ENCODE measurements at places on chromosomes 13 and 19. TPM values are rescaled to one million over a fixed set of nuclear protein-coding genes. Genes with fewer than 3 reads are reported as not detected.

DNA sequence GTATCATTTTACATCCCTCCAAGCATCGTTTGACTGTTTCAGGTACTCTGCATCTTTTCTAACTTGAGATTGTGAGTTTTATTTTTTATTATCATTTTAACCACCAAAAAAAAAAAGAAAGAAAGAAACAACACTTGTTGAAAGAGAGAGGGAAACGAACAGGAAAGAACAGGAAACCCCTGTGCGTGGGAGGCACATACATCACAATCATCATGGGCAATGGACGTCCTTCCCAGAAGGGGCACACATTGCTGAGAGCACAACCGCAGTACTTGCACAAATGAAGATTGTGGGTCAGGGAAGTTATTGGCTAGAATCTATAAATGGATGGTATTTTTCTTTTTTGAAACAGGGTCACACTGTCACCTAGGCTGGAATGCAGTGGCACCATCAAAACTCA is 1.7 kb downstream of the CLC start:
- DNase-seq: no peak

GRCh38 chr19:19670070-19670551 is 1.5 kb downstream of the ZNF101 start:
- DNase-seq: no peak

DNA sequence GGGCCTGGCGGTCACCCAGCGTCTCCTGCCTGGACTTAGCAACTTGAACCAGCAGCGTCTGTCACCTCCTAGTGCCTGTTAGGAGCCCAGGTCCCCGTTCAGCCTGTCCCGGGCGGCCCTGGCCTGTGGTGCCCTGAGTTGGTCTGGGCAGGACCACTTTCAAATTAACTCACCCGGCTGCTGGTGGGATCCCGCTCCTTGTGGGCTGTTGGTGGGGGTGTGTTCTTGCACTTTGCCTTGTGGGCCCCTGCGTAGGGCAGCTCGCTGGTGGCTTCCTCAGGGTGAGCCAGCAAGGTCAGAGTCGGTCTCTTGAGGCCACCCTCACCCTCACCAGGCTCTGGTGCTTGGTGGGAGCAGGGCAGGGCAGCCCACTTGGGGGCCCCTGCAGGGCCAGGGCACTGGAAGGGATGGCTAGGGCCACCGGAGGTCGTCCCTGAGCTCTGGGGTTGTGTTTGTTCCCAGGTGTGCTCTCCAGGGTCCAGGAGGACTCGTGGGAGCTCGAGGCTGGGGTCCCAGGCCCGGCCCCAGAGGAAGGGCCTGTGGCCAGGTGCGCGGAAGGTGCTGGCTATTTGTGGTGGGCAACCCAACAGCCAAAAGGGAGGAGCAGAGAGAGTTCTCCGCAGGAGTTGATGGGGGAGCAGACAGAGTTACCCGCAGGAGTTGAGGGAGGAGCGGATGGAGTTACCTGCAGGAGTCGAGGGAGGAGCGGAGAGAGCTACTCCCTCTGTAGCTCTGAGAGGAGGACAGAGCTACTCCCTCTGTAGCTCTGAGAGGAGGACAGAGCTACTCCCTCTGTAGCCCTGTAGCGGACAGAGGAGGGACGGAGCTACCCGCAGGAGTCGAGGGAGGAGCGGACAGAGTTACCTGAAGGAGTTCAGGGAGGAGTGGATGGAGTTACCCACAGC is 16.9 kb downstream of the TFDP1 start:
- DNase-seq: no peak

The KIR2DL1 gene
- not detected for total RNA-seq

GRCh38 chr19:52197964-52198363 is 8.1 kb downstream of the PPP2R1A start:
- DNase-seq: no peak

The CYP4F2 gene
- total RNA-seq: not detected

- DNase-seq: no peak
Measured at GRCh38 chr13:78067290-78067689, 148.7 kb upstream of the EDNRB start.

DNA sequence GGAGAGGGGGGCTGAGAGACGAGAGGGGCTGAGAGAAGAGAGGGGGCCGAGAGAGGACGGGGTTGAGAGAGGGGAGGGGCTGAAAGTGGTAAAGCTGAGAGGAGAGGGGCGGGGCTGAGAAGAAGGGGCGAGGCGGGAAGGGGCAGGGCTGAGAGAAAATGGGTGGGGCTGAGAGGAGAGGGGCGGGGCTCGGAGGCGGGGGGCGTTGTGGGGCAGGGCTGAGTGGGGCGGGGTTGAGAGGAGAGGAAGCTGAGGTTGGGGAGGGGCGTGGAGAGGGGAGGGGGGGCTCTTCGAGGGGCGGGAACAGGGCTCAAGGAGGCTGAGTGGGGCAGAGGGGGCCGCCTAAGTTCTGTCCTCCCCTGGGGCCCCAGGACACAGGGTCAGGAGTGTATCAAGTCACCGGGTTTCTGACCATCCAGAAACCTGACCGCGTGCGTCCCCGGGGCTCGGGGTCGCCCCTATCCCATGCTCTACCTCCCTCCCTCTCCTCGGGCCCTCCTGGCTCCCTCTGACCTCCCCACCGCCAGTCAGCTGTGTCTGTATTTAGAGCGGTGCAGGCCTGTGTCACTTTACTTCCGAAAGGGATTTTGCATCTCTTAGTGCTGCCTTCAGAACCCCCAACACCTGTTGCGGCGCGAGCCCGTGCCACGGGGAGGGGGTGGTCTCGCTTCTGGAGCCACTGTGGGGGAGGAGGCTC is 38.6 kb upstream of the SEMA6B start:
- DNase-seq: peak; percentile 67

The FXYD7 gene
- total RNA-seq: not detected

The GARIN5A gene
- total RNA-seq: 0.87 TPM

GRCh38 chr19:43464134-43464775 is 1.2 kb downstream of the LYPD3 start:
- DNase-seq: peak; percentile 74

- DNase-seq: no peak
Measured at GRCh38 chr19:7215176-7215575, 79.0 kb downstream of the INSR start.

The CYP4F8 gene
- not detected for total RNA-seq

DNA sequence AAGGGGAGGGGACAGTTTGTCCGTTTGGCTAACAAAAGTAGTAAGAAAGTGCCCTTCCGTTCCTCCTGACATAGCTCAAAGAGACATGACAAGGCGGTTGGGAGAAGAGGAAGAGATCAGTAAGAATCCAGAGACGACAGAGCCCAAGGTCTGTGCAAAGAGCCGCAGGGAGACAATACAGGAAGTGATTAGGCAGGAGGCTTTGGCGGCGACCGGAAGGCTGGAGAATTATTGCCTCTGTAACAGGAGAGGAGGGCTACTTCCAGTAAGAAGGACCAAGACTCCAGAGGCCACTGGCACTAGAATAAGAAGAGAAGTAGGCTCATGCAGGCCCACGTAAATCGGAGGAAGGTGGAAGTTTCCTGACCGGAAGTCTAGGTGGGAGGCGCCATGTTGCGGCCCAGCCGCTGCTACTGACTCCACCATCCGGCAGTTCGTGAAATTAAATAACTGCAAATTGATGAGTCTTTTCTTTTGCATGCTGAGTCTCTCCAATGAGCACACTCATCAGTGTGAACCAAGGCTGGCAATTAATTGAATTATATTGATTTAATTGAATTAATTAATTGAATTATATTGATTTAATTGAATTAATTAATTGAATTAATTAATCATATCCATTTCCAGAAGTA is 9.9 kb downstream of the RFX2 start:
- DNase-seq: peak; percentile 42

GRCh38 chr19:37902668-37903067 is 3.7 kb downstream of the WDR87 start:
- DNase-seq: peak; percentile 92

DNA sequence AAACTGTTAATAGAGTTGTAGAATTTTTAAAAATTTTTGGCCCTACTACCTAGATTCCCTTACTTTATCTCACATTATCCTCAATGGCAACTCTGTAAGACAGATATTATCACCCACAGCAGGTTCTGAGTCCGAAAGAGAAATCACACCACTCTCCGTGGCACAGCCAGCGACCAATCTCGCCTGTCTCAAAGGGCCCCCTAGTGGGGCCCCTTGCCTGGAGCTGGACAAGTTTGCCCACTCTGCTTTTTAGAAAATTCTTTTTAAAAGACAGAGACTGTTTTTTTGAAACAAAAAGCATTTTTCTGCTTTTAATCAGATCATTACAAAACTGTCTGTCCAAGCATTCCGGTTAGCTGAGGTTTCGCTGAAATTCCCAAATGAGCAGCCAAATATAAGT is 21.7 kb downstream of the PHF11 start:
- DNase-seq: no peak

The FAM216B gene
- under 0.01 TPM for total RNA-seq

The PRSS57 gene
- not detected for total RNA-seq

DNA sequence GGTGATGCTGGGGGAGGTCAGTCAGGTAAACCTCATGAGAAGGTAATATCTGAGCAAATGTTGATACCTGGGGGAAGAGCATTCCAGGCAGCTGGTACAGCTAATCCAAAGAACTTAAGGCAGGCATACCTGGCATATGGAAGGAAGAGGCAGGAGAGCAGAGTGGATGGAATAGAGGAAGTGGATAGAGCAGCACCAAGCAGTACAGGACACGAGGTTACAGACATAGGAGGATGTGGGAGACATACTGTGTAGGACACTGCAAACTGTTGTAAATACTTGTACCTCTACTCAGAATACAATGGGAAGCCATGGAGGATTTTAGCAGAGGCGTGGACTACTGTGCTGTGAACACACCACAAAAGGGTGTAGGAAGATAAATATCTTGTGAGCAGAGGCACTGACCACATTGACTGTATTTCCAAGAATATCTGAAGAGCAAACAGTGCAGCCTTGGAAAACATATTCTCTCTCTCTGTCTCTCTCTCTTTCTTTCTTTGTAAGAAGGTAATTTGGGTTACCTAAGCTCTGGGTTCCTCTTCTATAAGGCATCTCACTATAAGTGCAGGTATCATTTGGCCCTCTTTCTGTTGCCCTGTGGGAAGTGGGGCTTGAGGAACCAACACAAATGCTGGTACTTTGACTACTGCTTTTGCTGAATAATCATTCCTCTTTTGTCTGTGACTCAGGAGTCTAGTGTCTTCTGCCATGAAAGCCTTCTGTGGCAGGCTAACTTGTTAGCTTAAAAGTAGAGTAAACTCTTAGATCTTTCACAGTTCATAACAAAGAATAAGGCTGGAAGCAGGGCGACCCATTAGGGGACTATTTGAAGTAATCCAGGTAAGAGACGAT is 238.0 kb downstream of the VWA8 start:
- DNase-seq: no peak

- DNase-seq: no peak
Measured at GRCh38 chr13:77339408-77339807, 12.5 kb upstream of the MYCBP2 start.

- DNase-seq: no peak
Measured at GRCh38 chr19:45554481-45554880, 30.1 kb downstream of the OPA3 start.

DNA sequence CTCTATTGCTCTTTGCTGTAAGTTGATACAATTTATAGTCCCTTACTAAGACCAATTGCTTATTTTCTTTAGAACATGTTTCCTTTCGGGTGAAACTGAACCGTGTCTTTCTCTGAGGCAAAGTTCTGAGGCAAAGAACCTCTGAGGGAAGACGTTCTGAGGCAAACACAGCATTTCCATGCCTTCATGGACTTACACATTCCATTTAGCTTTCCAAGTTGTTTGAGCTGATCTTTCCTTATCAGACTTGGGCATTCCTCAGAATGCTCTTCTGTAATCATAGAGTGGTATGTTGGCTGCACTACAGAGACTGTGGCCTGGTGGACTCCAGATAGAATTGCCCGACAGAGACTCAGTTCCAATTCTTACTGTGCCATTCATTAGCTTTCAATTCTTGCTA is 579.1 kb downstream of the KCTD12 start:
- DNase-seq: no peak

- DNase-seq: no peak
Measured at GRCh38 chr19:55488986-55489710, 912 bp downstream of the SSC5D start.

- DNase-seq: peak; percentile 44
Measured at GRCh38 chr13:44013758-44014291, 134.1 kb downstream of the LACC1 start.

DNA sequence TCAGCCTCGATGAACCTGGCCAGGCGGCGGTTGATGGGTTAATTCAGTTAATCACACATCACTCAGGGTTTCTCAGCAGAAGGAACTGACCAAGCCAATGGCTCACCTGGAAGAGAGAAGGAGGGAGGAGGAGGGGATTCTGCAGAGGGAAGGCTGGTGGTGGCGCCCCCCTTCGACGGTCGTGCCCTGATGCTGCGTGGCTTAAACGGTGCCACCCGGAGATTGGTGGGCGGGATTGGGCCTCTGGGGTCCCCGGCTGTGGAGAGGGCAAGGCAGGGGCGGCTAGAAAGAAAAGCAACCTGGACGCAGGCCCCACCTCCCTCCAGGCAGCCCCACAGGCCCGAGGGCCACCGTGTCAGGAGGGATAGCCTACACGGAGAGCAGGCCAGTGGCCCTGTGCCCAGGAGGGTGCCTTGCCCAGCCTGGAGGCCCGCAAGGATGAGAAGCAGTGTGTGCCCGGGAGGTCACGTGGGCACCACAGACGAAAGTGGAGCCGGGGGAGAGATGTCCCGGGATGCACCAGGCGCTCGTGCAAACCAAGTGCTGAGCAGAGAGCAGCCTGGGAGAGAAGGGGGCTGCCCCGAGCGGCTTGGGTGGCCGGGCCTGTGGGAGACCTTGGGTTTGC is 16.0 kb downstream of the CSNK1G2 start:
- no peak for DNase-seq

DNA sequence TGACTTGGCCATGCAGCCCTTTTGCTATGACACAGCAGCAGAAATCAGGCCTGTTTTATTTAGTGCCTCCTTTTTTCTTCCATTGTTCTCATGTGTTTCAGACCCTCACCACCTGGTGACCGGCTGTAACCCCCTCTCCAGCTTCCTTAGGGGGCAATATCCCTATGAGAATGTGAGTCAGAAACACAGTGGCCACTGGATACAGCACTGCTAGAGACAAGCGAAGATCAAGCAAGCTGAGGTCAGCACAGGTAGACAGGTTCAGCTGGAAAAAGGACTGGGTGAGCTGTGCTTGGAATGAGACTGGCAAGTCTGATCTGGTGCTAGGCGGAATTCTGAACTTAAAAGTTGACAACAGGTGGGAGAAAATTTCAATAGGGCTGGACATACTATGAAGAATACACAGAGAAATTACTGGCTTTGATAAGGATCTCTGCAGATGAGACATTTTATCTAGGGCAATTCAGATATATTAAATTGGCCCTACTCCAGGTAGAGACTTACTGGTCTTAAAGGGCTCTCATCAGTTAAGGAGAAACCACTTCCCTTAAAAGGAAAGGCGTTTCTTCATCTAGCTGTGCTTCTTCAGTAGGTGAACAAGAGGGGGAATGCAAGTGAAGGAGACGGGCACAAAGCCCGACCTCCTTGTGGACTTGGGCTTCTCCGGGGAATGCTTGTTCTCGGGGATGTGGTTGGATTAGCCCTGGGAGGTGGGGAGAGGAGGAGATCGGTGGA is 83.3 kb downstream of the ERCC5 start:
- no peak for DNase-seq

The ZNF431 gene
- total RNA-seq: 5.8 TPM
